Stimulated activated memory B cell treated with anti-CD40 and anti-IgM and Interleukin-4, amounts not matched to agents 10 μg/mL and 1 μg/mL and 100 μg/mL, for 72 hours (primary cell): ENCODE measurements at places on chromosomes 4 and X.
A peak's percentile ranks its signal among the peaks of the same experiment; 100 is the strongest.

DNA sequence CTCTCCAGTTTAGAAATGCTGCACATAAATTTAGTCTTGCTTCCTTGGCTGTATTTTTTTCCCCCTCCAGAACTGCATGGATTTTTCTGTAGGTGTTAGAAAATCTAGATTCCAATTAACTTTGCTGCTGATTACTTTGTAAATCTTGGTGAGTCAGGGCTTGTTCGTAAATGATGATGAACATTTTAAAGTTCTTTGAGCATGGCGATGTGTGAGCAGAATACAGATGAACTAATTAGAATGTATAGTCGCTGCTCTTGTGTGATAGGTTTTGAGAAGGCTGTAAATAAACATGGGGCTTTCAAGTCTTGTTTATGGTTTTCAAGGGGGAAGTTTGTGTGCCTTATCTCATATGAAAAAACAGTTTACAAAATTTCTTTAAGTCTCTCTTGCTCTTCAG is 23.3 kb downstream of the LIMCH1 start:
- ATAC-seq, result no peak

GRCh38 chrX:136835761-136836160 is 44.8 kb downstream of the RBMX start:
- no peak for ATAC-seq

GRCh38 chr4:127997534-127998388 is 32.6 kb downstream of the ABHD18 start:
- peak; percentile 89 for ATAC-seq

DNA sequence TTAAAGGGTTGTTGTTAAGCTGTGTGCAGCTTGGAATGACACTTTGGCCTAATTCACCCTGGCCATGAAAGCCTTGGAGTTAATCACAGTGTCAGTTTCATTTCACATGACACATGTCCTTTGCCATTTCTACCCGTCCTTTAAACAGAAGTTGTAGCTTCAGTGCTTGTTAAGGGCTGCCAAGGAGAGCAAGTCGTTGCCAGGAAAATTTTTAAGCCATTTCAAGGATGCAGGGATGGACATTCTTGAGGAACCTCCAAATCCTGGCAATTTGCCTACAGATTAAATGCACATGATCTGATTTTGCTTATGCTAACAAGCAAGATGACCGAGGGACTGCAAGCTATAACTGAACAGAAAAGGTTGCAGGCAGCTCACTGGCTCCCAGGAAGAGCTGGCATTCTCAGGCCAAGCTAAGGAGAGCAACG is 40.5 kb downstream of the SETD7 start:
- ATAC-seq, result no peak

DNA sequence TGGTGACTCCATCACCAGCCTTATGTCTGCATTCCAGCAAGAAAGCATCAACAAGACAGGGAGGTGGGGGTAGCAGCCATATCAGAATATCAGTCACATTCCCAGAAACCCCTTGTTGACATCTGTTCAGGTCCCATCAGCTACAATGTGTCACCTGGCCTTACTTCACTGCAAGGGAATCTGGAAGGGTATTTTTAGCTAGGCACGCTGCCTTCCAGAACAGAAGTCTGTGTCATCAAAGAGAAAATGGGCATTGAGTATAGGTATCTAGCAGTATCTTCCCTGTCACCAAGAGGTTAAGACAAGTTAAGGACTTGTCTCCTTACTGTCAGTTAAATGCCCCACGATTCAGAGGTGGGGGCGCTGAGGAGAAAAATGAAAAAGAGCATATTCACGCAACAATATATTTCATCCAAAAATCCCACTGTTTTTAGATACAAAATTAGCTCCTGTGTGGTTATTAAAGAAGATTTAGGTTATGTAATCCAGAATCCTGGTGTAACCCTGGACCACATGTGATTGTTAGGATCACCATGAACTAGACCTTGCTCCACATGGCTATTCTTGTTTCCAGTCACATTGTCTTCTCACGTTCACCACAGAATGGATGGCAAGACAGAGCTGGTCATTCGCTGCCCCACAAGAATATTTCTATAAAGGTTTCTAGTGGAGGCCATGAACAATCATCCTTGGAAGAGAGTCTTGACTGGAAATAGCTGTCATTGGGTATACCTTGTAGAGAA is 60.0 kb upstream of the PDHA1 start:
- ATAC-seq, result no peak

DNA sequence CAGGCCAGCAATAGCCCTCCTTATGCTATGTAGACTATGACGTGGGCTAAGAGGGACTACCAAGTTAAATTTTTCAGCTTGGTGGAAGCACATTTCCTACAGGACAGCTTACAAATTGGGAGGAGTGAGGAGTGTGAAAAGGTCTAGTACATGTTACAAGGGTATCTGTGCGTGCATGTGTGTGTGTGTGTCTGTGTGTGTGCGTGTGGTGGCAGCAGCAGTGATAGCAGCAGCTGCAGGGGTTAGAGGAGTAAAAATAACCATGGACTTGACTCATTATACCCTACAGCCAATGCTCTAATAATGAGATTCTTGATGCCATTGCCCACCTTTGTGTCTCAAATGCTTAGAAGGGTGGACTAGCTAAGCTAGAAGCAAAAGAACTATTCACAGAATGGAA is 88.6 kb downstream of the SLC9A7 start:
- no peak for ATAC-seq

GRCh38 chrX:148728901-148729300 is 228.5 kb downstream of the AFF2 start:
- no peak for ATAC-seq

DNA sequence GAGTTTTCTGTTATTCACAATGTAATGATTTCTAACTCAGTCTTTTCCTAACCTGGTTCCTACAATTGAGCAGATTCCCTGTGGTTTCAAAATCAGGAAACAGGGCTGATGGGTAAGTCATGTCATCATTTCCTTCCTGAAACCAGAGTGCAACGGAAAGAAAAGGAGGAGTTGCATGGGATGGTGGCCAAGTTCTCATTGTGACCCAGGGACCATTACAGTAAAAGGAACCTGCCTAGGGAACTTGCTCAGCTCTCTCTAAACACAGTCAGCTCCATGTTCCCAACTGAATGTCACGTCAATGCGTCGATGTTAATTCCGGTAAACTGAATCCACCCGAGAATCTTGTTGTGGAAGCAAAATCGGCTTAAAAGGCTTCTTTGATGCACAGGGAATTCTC is 51.2 kb downstream of the LGI2 start:
- no peak for ATAC-seq

DNA sequence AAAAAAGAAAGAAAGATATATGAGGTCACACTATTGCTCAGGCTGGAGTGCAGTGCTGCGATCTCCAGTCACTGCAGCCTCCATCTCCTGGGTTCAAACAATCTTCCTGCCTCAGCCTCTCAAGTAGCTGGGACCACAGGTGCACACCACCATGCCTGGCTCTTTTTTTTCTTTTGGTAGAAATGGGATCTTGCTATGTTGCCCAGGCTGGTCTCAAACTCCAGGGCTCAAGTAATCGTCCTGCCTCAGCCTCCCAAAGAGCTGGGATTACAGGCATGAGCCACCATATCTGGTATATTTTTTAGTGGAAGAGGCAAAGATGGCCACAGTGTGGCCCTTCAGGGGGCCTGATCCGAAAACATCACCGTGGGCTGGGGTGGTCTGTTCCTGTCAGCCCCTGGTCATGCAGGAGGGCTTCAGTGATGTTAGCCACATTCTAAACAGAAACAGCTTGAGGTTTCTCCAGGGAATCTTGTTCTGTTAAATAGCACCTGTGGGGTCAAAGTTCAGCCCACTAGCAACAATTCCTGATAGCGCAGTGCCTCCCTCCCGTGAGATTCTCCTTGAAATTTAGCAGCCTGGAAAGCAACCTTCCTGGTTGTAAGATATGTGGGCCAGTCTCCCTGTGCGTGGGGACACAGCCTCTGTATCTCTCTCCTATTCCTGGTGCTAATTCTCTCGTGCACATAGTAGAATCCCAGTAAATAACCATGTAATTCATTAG is 7.3 kb upstream of the DHRSX start:
- ATAC-seq, result no peak

DNA sequence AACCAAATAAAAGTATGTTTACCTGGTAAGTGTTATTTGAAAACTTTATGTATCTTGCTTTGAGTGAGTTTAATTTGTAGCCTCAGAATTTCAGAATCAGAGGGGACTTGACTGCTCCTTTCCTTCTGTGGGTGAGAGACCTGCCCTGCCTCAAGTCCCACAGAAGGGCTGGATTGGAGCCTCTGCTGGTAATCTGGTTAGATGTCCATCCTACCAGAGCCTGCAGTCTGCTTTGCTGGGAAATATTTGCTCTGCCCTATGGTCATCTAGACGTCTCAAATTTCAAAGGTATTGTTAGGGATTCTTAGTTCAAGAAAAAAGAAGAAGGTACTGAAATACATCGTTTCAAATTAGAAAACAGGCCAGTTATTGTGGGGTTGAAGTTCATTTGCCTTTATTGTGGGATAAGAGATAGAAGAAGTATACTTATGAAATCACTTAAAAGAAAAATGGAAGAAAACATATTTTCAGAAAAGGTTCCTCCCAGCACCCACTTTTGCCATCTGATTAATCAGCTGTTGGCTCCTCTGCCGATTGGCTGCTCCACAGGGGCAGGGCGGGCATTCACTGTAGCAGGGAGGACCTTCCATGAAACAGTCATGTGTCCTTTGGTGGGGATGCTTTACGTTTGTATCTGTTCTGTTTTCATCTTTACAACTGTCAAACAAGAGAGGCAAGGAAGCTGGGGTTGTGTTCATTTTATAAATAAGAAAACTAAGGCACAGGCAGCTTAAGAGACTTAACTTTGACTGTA is 73.3 kb upstream of the TLR2 start:
- ATAC-seq, result no peak

DNA sequence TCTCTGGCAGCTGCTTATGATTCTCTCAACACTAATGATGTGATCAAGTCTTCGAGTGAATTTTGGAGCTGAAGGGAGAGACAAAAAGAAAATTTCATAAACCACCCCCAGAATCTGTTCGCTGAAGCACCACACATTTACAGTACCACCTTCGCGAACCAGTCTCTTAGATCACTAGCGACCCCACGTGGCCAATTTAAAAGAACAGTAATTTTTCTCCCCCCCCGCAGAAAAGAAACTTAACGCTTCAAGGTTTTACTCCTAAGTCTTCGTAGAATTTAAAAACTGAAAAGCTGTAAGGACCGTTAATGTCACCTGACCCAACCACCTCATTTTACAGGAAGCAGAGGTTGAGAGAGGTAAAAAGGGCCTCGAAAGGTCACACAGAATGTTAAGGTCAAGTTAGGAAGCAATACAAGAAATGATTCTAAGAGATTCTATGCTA is 187.5 kb downstream of the QDPR start:
- ATAC-seq, result no peak

- ATAC-seq, result no peak
These were observed 108.7 kb downstream of the CORIN start for GRCh38 chr4:47729131-47729680.
